ENCODE measurements at places on chromosomes 4 and X. TPM values are rescaled to one million over a fixed set of nuclear protein-coding genes. Genes with fewer than 3 reads are reported as not detected.

The PDZD4 gene
- total RNA-seq, result not detected

The C4orf46 gene
- 8.0 TPM for total RNA-seq

GRCh38 chr4:53905276-53905940, 159.0 kb downstream of the CHIC2 start:
- no peak for DNase-seq

DNA sequence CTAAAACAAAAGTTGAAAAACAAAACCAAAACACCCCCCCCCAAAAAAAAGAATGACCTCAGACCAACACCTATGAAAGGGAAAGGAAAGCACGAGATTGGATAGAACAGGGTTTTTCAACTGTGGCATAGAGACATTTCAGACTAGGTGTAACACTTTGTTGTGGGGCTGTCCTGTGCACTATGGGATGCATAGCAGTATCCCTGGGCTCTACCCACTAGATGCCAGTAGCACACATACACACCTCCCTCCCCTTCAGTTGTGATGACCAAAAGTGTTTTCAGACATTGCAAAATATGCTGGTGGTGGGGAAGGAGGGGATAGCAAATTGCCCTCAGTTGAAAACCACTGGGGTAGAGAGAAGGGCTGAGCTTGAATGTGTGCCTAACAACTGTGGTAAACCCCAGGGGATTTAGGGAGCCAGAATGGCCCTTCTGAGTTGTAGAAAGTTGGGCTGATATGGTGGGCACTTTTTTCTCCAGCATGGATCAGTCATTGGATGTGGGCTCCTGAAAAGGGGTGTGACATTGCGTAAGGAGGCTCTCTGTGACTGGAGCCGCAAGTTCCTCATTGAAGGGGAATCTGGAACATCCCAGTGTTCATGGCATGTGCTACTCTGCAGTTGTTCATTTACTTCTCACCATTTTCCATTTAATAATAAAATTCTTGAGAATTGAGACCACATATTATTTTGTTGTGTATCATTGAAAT, 8.8 kb upstream of the GEMIN8 start:
- DNase-seq, result no peak

DNA sequence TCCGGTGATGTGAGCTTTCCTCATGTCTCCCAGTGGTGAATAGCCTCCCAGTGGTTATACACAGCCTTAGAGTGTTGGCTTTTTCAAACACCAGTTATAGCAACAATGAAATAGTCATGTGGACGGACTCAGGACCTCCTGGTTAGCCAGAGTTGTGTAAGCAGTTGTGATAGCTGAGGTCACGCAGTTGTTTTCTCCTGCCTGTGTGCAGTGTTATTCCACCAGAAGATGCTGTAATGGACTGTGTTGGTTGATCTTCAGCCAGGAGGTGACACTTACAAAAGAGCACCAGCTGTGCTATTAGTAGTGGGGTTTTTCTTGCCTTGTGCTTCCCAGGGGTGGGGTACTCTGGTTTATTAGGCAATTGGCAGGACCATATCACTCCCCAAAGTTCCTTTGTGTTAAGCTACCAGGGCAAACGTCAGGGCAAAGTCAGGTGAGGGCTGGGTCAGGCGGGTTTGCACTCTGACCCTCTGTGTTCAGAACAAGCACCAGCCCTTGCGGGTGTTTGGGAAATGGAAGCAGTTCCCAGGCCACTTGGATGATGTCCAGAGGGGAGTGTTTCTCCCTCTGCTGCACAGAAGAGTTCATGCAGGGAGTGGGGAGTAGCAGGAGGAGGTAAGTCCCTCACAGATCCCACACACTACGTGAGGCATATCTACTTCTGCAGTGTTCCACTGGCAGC, 252.6 kb downstream of the TMEM47 start:
- no peak for DNase-seq

DNA sequence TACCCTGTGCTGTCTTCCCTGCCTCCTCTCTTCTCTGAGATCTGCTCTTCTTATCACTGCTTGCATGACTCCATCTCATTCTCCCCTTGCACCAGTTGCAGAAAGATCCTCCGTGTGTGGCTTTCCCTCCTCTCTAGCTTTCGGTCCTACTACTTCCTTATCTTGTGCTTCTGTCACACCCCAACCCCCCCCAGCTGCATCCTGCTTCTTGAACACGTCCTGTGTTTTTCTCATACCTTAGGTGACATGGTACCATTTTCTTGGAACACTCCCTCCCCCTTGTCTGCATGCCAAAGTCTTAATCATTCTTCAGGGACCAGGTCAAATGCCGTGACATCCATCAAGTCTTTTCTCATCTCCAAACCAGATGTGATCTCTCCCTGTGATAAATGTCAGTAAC, 46.4 kb downstream of the FHL1 start:
- no peak for DNase-seq
